Dorsolateral prefrontal cortex (tissue), 122 donors: ENCODE measurements at places on chromosomes 6 and 20. TPM values are rescaled to one million over a fixed set of nuclear protein-coding genes. Genes with fewer than 3 reads are reported as not detected.

- DNase-seq: no peak
Measured at GRCh38 chr20:25125636-25126035, 43.7 kb upstream of the VSX1 start.

- DNase-seq: no peak
Measured at GRCh38 chr20:38840894-38841470, 35.5 kb downstream of the PPP1R16B start.

Gene BACH2
- 17.8 TPM for total RNA-seq

DNA sequence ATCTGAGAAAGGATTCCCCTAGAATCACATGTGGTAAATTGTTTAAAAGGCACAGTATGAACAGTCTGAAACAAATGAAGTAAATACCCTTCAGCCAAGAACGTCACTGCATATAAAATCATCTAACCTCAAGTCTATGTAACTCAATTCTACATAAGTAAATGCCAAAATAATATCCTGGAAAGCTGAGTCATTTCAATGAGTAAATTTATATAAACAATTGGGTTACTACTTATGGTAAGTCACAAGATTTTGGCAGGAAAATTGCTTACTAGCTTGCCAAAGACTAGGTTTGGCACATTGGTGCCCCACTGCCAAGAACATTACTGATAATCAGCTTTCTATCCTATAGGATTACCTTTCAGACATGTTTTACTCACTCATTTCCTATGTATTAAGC, 8.4 kb downstream of the GMDS start:
- no peak for DNase-seq

Gene SLC22A16
- total RNA-seq: 0.73 TPM

Gene TRIM15
- not detected for total RNA-seq

Gene SLC16A10
- total RNA-seq: 21.5 TPM

Gene CD24
- 5.0 TPM for total RNA-seq
